ENCODE measurements at places on chromosomes 2 and 18.
A peak's percentile ranks its signal among the peaks of the same experiment; 100 is the strongest.

DNA sequence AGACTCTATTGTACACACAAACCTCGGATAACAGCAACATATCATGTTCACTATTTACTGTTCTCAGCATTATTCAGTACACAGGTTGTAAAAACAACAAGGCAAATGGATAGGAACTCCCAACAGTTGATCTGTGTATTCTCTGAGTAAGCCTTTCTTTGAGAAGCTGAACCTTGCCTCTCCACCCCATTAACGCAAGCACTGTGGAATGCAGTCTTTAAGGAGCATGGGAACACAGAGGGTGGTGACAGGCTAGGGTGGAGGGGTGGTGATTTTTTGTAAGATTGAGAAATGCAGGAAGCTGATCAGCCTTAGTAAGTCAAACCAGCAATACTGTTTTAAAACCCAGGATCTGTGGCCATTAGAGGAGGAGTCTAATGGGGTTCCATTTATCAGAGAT is 19.6 kb upstream of the SERPINB11 start:
- DNase-seq: no peak

- DNase-seq: no peak
Measured at GRCh38 chr18:60130284-60130683, 230.5 kb downstream of the PMAIP1 start.

DNA sequence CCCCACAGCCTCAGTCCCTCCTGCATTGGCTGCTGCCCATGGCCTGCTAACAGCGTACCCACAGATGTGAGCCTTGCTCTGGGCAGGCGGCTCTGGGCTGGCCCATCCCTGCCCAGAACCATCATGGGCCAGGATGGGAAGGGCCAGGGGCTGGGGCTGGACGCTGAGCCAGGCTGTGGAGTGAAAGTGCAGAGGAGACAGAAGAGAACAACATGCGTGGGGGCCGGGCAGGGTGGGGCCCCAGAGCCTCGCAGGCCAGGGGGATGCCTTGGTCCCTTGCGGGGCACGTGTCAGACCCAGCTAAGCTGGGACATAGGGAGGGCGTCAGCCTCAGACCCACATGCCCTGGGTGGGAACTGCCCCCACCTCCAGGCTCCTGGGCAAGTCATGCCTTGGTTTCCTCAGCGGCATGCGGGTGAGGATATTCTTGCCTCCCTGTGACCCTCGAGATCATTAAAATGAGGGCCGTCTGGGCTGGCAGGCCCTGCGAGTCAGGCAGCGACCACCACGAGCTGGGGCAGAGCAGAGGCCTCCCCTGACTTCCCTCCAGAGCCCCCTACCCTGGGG is 27.3 kb downstream of the GPC1 start:
- no peak for DNase-seq

GRCh38 chr18:59697236-59697932 is at the start of gene CCBE1:
TSS of gene CCBE1 (minus strand) at chr18:59697423.
- DNase-seq: peak; percentile 53

- DNase-seq: no peak
Measured at GRCh38 chr2:136422512-136422911, 304.6 kb upstream of the CXCR4 start.

GRCh38 chr18:21264651-21265050 is 22.6 kb downstream of the GREB1L start:
- peak; percentile 58 for DNase-seq

DNA sequence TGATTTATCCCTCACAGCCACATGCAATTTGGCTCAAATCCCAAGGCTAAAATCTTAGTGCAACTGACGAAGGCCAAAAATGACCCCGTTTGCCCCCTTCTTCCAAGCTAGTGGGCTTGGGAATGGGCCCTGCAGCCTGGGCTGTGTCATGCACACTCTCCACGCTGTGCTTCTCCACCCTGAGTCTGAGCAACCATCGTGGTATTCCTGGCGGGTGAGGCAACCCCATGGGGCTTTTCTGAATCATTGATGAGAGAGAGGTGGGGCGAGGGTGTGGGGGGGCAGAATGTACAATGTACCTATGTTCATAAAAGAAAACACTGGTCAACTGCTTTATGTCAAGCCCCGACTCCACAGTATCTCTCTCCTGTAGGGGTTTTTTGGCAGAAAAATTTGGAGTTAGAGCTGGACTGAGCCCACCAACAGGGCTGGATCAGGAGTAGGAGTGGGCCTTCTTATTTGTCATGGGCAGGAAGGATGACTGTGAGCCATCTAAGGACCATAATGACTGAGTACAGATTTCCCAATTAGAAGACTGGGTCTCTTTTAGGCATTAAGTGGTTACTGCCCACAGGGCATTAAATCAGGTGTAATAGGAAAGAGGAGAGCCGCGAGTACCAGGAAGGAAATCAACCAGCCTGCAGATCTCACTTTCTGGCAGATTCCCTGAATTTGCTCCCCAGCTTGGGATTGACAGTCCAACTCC is 8.9 kb downstream of the SULT1C2 start:
- DNase-seq: no peak

GRCh38 chr2:39494784-39495251 is 57.7 kb upstream of the MAP4K3 start:
- DNase-seq: no peak

DNA sequence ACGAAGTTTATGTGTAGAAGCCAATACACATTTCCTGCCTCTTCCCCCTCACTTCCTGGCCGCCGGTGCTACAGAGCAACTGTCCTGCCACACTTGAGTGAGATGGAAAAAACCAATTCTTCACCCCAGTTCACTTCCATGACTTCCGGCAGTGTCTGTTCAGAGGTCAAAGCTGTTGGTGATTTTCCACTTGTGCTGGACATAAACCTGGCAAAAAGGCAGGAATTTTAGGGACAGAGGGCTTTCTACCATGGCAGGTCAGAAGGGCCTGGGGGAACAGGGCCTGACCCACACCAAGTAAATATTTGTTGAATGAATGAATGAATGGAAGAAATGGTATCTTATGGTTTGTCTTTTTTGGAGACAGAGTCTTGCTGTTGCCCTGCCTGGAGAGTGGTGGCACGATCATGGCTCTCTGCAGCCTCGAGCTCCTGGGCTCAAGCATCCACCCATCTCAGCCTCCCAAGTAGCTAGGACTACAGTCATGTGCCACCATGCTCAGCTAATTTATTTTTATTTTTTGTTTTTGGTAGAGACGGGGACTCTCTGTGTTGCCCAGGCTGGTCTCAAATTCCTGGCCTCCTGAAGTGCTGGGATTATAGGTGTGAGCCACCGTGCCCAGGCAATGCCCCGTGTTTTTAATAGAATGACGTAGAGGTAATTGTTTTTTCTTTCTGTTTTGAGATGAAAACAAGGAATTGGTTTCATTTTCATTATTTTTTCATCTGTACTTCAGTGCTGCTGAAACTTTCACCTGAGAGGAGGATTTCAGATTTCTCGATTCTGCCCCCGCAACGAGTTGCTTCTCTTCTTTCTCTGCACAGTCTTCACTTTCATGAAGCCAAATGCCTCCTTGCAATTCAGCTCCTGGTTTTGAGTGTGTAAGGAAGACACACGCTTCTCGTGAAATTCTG is 48.0 kb upstream of the LPIN2 start:
- no peak for DNase-seq

DNA sequence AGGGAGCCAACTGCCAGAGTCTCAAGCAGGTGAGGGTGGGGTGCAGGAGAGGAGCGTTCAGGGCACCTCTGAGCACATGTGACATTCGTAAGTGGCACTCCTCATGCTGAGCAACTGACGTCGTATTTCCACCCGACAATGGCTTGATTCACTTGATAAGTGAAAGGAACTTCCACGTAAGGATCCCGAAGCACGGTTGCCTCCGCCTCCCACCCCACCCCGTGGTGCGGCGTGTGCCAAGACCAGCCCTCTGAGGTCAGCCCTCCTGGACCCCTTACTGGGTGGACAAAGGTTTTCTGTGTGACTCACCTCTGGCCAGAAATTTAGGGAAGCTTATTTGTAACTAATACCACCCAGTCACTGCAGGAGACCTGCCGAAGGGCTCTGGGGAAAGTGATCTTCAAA is 59.9 kb downstream of the AGAP1 start:
- DNase-seq: no peak

DNA sequence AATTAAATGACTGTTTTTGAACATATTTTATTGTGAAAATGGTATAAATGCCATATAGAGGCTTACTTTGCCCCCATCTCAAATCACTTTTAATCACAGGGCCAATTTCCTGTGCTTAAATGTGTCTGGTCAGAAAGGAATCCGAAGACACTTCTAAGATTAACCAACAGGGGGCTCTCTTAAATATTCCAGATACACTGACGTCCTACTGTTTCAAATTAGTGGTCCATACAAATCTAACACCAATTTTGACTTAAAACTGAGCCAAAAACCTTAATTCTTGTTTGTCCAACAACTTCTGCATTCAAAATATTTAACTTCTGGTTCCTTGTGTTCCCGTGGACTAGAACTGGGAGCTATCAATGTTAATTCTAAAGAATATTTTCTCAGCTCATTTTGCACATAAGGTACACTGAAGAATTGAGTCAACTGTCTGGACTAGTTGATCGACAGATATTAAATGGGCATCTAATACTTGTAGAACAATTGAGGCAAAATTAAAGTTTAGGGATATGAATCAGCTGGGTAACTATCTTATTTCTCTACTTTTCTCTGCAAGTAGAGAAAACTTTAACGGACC is 557.5 kb downstream of the ARHGAP15 start:
- DNase-seq: peak; percentile 76

DNA sequence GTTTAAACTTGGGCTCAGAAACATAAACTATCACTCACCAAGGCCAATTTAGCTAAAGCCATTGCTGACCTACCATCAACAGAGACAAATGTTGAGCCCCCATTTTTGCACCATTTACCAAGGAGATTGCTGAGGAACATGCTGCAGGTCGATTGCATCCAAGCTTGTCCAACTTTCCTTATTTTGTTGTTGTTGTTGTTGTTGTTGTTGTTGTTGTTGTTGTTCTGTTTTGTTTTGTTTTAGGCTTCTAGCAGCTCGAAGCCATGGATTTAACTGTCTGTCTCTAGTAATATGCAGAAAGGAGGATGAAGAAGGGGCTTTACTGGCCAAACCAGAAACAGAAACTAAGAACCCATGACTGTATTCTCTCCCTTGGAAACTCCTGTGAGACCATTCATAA is 571.5 kb downstream of the IRS1 start:
- DNase-seq: no peak

DNA sequence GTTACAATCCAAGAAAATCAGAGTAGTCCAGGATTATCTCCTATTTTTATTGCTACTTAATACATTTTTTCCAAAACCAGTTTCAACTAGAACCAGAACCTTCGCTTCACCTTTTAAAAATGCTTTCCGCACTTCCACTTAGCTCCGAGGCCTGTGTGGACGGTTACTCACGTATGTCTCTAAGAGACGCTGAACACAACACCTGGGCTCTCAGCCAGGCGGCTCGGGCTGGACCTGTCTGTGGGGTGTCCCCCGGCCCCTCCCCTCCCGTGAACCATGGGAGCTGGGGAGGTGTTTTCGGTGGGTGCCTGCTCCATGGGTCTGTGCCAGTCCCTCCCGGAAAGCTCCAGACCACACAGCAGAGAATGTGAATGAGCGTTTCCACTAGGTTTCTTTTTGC is 223.8 kb downstream of the GLI2 start:
- no peak for DNase-seq

GRCh38 chr2:119293900-119294299 is 70.3 kb downstream of the STEAP3 start:
- DNase-seq: no peak

- DNase-seq: no peak
Measured at GRCh38 chr2:58604096-58604495, 363.0 kb upstream of the FANCL start.

GRCh38 chr2:199055336-199055735 is 402.4 kb downstream of the SATB2 start:
- DNase-seq: no peak

DNA sequence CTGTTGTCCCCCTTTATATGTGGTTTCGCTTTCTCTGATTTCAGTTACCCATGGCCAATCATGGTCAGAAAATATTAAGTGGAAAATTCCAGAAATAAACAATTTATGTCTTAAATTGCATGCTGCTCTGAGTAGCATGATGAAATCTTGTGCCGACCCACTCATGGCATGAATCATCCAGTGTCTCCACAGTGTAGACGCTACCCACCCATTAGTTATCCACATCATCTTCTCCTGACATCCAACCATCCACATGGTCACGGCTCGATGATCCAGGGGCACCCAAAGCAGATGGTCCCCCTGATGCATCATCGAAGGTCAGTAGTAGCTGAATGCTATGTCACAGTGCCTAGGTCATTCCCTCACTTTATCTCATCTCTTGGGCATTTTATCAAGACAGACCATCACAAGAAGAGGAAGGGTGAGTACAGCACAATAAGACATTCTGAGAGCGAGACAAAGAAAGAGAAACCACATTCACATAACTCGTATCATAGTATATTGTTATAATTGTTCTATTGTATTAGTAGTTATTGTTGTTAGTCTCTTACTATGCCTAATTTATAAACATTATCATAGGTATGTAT is 44.1 kb upstream of the ACKR3 start:
- no peak for DNase-seq

- DNase-seq: peak; percentile 59
Measured at GRCh38 chr2:168685600-168686451, 116.6 kb upstream of the NOSTRIN start.

GRCh38 chr2:82508702-82509101 is 1950.4 kb downstream of the SUCLG1 start:
- DNase-seq: no peak

- DNase-seq: peak; percentile 15
Measured at GRCh38 chr2:210169516-210170195, 1.6 kb downstream of the KANSL1L start.

DNA sequence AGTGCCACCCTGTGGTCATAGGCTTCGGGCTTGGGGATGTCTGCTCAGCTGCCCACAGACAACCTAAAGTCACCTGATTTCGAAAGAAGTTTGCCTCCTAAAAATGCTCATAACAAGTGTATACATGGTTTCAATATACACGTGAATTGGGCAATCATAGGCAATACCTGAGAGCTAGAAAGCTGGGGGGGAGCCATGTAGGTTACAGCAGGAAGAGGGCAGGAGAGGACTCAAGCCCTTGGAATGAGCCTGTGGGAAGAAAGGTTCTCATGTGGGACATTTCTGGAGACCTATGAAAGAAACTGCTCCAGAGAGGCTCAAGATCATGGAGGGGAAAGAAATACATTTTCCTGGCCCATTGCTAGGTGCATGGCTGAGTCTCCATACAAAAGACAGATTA is 109.7 kb downstream of the ACOXL start:
- no peak for DNase-seq

DNA sequence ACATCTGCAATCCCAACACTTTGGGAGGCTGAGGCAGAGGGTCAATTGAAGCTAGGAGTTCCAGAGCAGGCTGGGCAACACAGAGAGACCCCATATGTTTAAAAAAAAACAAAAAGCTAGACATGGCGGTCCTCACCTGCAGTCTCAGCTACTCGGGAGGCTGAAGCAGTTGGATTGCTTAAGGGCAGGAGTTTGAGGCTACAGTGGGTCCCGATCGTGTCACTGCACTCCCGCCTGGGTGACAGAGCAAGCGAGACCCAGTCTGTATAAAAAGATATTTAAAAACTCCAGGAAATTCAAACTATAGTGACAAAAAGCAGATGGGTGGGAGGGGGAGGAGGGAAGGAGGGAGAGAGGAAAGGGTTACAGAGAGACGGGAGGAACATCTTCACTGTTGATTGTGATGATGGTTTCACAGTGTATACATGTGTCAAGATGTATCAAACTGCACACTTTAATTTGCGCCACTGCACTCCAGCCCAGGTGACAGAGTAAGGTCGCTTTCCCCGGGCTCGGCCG is 942 bp upstream of the ZNF236 start:
- peak; percentile 25 for DNase-seq

All from NCI-H82 (cell line).